ENCODE measurements at places on chromosomes 7 and 10.

DNA sequence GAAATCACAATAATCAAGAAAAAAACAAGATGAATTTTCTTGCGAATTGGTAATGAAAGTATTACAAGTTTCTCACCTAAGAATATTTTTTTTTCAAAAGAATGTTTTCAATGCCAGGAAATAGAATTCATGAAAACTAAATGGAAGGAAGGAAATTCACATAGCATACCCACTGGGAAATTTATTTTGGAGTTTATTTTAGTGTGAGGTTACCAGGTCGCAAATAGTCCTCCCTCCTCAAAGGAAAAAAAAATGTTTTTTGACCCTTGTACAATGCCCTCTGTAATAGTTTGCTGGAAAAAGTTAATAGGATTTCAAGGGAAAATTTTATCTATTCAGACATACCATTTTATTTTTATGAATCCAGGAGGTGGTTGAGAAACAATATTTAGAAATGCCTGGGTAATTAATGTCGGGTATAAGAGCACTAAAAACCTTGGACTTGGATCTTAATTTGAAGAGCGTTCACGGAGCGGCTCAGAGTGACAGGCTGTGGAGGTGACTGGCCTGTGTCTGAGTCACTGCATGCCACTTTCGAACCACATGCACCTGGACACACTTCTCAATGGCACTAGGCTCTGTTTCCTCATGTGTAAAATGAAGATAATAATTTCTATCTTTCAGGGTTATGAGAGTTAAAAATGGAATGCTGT, 28.2 kb downstream of the CUBN start:
- H3K27ac ChIP-seq, result no peak overlapping the region
- no peaks in the 10 kb centered on the region for H3K36me3 ChIP-seq
- peaks cover 6% of the 10 kb centered on the region for H3K4me1 ChIP-seq
- H3K4me3 ChIP-seq, result no peak overlapping the region
- H3K27me3 ChIP-seq, result no peaks in the 10 kb centered on the region

DNA sequence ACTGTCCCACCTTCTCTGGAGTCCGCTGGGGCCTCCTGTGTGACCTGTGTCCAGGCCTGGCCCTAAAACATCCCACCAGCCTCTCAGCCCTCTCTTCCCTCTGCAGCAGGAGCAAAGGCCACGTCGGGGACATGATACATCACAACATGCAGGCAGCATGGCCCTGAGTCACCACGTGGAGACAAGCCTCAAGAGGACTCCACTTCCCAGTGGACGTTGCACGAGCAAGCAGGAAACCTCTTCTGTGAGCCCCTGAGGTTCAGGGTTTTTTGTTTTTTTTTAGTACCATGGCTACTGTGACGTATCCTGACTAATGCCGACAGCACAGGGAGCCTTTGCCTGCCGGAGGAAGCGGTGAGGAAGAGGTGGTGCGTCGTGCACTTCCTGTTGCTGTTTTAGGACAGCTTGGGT, 165.9 kb downstream of the DNAJB6 start:
- peak overlapping the region; percentile 67 for H3K4me3 ChIP-seq
- H3K36me3 ChIP-seq, result peaks cover 10% of the 10 kb centered on the region
- peaks cover 3% of the 10 kb centered on the region for H3K27me3 ChIP-seq
- no peak overlapping the region for H3K27ac ChIP-seq
- DNase-seq, result peak; percentile 61

DNA sequence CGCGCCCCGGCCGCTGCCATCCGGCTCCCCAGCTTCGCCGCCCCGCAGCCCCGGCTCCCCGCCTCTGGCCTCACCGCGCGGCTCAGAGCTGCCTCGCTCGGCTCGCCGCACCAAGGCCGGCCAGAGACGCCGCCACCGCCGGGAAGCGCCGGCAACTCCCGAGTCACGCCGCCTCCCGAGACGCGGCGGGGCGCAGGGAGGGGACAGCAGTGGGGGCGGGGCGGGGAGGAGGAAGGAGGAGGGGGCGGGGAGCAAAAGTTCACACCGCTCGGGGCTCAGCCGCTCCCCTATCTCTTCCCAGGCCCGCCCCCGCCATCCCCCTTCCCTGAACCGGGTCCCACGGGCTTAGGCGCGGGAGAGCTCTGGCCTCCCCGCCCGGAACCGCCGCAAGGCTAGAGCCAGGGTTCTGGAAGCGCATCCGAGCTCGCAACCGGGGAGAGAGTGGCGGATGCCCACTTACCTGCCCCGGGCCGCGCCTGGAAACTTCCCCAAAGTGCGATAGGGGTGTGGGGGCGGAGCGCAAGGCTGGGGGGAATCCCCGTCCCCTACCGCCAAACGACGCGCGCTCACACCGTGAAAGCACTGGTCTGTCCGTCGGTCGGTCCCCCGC, 1.0 kb downstream of the CHST15 start:
- peak; percentile 54 for DNase-seq
- H3K27ac ChIP-seq, result no peak overlapping the region
- H3K4me3 ChIP-seq, result peak overlapping the region; percentile 82
- peaks cover 56% of the 10 kb centered on the region for H3K27me3 ChIP-seq

DNA sequence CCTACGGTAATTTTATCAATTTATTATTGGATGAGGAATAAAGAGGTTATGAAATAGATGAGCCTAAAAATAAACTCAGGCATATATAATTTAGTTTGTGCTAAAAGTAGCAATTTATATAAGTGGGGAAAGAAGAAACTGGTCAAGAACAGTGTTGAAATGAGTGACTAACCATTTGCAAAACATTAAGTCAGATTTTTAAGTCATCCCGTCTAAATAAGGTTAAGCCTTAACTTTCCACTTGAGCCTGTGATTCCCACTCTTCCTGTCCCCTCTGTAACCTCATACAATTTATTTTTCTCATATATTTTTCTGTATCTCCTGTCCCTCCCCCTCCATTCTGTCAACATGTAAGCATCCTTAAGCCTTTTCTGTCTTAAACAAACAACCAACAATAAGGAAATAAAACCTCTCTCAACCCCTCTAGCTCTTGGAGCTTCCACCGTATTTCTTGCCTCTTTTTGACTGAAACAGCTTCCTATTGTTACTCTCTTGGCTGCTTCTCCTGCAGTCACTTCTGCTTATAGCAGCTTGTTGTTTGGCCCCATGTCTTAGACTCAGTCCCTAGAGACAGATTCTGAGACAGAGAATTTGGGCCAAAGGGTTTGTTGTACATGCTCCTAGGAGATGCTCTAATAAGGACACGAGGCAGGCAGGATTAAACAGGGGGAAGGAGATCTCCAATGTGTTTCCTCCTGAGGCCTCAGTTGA, 109.7 kb downstream of the GNAI1 start:
- no peak overlapping the region for H3K27ac ChIP-seq
- DNase-seq, result no peak
- H3K27me3 ChIP-seq, result peaks cover 5% of the 10 kb centered on the region
- no peaks in the 10 kb centered on the region for H3K36me3 ChIP-seq
- no peak overlapping the region for H3K4me3 ChIP-seq

DNA sequence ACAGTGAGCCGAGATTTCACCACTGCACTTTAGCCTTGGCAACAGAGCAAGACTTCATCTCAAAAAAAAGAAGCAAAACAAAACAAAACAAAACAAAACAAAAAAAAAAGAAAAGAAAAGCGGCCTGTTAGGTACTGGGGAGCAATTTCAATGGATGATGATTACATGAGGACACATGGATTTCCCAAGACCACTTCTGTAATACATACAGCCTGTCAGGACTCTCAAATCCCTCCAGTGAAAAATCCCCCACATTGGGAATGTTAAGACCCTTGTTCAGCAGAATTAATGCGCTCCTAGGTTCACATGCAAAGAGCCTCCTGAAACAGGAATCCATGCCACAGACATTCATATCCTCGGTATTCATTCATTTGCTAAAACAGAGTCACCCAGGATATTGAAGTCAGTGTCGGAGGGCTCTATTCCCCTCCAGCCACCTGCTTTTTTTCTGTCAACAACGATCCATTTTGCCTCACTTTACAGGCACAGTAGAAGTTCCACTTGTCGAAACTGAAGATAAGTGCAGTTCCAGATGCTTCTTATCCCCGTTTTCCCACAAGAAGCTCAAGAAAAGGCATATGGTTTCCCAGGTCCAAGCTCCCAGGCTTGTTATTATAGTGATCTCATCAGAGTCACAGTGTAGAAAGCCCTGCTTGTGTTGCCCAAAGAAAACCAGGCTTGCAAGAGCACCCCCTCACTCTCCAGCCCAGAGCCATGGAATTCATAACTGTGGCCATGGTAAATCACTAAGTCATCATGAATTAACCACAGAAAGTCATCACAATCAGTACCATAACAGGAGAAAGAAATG, 20.2 kb downstream of the SLC16A12 start:
- no peak for DNase-seq
- H3K36me3 ChIP-seq, result no peaks in the 10 kb centered on the region
- H3K27ac ChIP-seq, result no peak overlapping the region
- no peak overlapping the region for H3K4me3 ChIP-seq
- H3K4me1 ChIP-seq, result no peaks in the 10 kb centered on the region

DNA sequence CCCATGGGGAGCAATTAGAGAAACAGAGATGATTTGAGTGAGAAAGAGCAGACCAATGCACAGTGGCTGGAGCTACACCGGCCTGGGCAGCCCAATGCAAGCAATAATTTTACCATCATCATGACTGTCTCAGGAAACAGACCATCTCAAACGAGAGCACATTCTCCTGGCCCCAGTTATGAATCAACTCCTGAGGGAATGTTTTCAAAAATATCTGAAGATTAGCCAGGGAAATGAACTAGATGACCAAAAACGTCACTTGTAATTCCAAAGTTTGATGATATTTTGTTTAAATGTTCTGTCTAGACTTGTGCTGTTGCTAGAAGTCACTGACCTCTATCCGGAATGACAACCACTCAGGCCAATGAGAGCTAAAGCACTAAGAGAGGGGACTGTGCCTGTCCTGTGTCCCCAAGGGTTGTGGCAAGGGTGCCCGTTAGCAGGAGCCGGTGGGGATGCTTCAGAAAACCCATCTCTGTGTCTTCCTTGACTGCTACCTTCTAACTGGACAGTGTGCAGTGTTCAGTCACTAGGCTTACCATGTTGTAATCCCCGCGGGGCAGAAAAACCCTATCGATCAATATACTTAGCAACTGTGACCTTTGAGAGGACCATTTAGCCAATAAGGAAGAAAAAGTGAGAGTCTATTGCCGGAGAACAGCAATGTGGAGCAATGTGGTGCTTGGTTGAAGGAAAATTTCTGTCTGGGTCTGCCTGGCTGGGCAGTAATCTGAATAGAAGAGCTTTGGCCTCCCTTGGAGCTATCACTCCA, 202.4 kb downstream of the ADAM12 start:
- no peak overlapping the region for H3K27ac ChIP-seq
- H3K4me3 ChIP-seq, result no peak overlapping the region
- no peaks in the 10 kb centered on the region for H3K36me3 ChIP-seq
- no peaks in the 10 kb centered on the region for H3K4me1 ChIP-seq

DNA sequence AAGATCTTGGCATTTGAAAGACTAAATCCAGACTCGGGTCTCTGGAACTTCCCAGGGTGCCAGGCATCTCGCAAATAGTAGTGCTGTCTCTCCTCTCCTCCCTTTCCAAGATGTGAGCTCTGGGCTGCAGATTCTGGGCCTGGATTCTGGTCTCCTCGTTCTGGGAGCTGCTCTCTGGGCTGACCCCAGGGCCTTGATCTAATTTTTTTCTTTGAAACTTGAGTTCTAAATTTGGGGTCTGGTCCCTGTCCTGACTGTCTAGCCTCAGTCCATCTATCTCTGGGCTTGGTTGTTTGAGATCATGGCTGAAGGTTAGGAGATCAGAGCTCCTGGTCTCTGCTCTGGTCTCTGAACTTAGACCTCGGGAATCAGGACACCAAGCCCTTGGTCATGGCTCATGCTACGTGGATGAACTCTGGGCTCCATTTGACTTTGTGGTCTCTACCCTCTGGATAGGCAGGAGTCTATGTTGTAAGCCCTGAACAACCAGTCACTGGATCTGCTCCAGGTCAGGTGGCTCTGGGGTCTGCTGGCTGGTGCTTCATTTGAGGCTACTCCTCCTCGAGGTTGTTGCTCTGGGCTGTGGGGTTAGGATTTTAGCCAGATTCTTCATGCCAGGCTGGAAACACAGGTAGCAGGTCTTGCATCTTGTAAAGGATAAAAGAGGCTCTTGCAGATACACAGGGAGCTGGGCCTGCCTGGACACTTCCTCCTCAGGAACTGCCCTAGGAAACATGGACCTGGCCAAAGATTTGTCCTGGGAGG, 8.0 kb upstream of the MBL2 start:
- H3K36me3 ChIP-seq, result no peaks in the 10 kb centered on the region
- H3K27me3 ChIP-seq, result no peaks in the 10 kb centered on the region
- no peak for DNase-seq
- no peak overlapping the region for H3K4me3 ChIP-seq
- no peaks in the 10 kb centered on the region for H3K4me1 ChIP-seq

DNA sequence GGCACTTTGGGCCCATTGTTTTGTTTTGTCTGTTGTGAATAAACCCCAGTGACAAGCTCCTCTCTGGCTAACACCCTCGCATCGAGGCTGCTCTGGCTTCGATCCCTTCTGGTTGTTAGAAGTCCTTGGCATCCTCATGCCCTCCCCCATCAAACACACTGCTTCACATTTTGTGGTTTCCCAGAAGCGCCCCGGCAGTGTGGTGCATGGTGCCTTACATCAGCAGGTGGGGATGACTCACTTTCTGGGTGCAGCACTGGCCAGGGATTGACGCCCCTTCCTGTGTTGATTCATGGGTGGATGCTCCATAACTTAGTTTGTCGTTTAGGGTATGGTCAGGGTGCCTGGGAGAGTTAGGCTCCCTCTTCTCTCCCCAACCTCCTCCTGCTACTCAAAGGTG, 51.4 kb downstream of the PLPP4 start:
- peaks cover 9% of the 10 kb centered on the region for H3K4me1 ChIP-seq
- no peak overlapping the region for H3K27ac ChIP-seq
- no peaks in the 10 kb centered on the region for H3K36me3 ChIP-seq
- no peaks in the 10 kb centered on the region for H3K27me3 ChIP-seq

DNA sequence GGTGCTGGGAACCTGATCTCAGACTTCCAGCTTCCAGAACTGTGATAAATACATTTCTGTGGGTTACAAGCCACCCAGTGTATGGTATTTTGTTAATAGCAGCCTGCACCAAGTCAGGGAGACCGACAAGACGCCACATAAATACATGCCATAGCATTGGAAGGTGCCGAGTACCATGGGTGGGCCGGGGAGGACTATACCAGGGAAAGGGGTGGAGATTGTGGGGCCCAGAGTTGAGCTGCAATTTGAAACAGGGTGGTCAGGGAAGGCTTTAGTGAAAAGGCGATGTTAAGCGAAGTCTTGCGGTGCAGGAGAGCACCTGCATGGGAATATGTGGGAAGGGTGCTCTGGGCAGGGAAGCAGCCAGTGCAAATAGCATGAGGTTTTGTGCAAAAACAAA, 88.9 kb upstream of the LRRC4 start:
- DNase-seq, result no peak
- no peaks in the 10 kb centered on the region for H3K36me3 ChIP-seq

DNA sequence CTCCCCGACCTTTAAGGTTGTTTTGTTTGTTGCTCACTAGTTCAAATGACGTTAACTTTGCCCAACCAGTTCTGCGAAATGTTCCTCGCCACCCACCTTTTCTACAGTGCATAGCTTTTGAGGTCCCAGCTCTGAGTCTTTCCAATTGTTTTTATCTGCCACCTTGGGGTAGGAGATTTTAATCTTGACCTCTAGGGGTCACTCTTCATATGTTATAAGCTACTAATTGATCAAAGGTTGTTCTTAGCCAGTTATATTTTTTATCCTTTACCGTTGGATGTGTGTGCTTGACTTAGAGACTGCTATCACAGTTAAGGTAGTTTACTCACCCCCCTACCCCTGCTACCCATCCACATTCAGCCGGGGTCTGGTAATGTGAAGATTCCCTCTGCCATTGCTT, 372.4 kb downstream of the SUGCT start:
- no peak for DNase-seq
- H3K27ac ChIP-seq, result no peak overlapping the region
- H3K36me3 ChIP-seq, result no peaks in the 10 kb centered on the region

GRCh38 chr10:30645340-30645827, 15.8 kb upstream of the LYZL2 start:
- H3K27ac ChIP-seq, result no peak overlapping the region
- peaks cover 31% of the 10 kb centered on the region for H3K4me1 ChIP-seq
- H3K27me3 ChIP-seq, result peaks cover 61% of the 10 kb centered on the region
- peaks cover 2% of the 10 kb centered on the region for H3K36me3 ChIP-seq

Data from activated T-cell treated with anti-CD3 and anti-CD28 coated beads, Interleukin-2, amount 50 U/mL, for 72 hours (primary cell).